Stimulated activated CD8-positive, alpha-beta memory T cell treated with anti-CD3 and anti-CD28 coated beads, Interleukin-4, amount 100 ng/mL, for 1 hour (primary cell): ENCODE measurements at places on chromosomes 1 and 21.

DNA sequence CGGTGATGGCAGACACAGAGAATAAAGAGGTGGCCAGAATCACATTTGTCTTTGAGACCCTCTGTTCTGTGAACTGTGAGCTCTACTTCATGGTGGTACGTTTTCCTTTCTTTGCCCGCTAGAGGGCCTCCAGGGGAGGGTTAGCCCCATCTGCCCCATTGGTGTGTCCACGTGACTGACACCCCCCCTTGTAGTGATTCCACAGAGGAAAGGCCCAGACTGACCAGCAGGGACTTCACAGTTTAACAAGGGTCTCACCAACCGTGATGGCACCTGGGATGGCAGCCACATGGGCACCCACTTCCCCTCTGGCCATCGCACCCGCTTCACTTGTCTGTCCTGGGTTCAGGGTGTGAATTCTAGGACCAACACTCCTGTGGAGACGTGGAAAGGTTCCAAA is 22.3 kb upstream of the SARS1 start:
- no peak for DNase-seq

DNA sequence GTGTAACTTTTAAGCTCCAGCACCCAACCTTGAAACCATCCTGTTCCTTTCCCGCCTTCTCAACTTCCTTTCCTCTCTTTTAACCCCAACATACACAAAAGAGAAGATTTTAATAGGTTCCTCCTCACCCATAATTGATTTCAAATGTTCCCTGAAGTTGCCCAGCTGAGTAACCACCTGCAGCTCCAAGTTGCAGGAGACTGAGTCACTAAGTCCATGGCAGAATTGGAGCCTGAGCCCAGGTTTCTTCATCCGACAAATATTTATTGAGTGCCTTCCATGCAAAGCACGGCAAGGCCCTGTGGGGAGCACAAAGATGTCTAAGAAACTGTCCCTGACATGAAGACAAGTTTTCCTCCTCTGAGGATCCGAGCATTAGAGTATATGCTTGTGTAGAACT is 97.7 kb downstream of the PAPPA2 start:
- DNase-seq, result no peak

- no peak for DNase-seq
Measured at GRCh38 chr1:110091381-110091780, 20.9 kb upstream of the UBL4B start.

DNA sequence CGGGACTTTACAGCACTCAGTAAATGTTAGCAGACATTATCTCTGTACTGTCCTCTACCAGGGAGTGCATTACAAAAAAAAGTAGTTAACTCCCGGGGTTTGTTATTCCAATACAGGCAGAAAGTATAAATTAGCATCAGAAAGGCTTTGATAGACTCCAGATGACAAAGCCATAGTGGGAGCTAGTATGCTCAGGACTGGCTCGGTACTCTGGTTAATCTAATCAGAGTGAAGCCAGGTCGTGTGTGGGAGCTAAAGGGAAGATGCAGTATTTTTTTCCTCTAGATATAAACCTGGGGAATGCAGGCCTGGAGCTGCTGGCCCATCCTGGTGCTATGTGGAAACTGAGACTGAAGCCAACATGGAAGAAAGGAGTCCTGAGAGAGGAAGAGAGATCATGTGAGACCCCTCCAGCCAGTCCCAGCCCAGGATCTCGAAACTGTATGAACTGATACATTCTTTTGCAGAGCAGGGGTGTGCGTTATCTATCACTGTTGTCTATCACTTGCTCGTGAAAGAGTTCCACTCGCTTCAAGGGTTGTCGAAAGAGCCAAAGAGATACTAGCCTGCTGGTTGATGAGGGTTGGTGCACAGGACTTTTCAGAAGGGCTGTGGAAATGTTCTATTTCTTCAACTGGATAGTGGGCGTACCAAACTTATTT is 125.8 kb downstream of the PLPP3 start:
- DNase-seq, result no peak

- no peak for DNase-seq
Measured at GRCh38 chr1:201666645-201667044, 127.7 kb downstream of the NAV1 start.

DNA sequence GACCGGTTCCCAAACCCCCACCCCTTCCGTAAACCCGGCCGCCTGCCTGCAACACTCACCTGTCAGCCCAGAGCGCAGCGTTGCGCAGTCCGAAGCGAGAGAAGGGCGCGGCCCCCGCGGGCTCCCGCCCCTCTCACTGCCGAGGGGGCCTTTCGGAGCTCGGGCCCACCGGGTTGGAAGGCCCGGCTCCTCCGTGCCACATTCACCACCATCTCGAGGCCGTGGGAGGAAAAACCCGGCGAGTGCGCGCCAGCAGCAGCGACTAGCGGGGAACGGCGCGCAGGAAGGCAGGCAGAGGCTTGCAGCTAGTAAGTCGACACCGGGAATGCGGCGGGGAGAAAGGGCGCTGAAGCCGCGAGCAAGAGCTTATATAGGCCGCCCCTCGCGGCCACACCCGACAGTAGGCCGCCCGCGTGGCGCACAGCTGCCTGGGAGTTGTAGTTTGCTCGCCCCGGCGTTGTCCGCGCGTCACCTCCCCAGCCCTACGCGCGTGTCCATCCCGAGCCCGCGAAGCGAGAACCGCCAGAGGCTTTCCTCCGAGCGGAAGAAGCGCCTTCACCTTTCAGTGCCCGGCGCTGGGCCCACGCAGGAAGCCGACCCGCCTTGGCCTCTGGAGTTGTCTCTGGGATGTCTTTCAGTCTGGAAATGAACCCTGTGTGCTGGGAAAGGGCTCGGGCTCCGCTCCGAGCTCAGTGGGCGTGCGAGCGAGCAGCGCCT is 10.4 kb upstream of the RAB42 start:
- DNase-seq, result peak; percentile 85

- DNase-seq, result no peak
Measured at GRCh38 chr1:9529190-9529589, 10.1 kb upstream of the SLC25A33 start.

GRCh38 chr1:1990222-1990621 is 13.4 kb downstream of the CFAP74 start:
- no peak for DNase-seq

GRCh38 chr1:53145942-53146708 is 3.7 kb upstream of the SLC1A7 start:
- no peak for DNase-seq

GRCh38 chr1:199590708-199591107 is 436.8 kb upstream of the NR5A2 start:
- DNase-seq, result no peak

DNA sequence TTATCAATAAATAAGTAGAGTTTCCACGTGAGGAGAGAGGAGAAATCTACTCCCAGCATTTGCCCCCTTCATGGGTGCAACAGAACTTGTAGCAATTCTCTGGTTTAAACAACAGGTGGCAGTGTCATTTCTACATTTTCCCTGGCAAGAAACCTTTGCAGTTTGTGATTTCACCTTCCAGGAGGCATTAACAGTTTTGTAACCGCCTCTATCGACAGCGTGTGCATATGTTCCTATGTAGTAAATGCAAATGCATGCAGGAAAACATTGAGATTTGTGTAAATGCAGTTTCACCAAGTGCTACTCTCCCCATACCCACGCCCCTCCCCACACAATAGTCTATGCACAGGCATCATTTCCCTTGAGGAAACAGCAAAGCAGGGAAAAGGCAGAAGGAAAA is 494.7 kb downstream of the SMYD3 start:
- DNase-seq, result no peak

GRCh38 chr1:148318904-148319242 is 164.2 kb downstream of the PPIAL4G start:
- no peak for DNase-seq

- no peak for DNase-seq
Measured at GRCh38 chr1:65688848-65689247, 103.8 kb upstream of the PDE4B start.

DNA sequence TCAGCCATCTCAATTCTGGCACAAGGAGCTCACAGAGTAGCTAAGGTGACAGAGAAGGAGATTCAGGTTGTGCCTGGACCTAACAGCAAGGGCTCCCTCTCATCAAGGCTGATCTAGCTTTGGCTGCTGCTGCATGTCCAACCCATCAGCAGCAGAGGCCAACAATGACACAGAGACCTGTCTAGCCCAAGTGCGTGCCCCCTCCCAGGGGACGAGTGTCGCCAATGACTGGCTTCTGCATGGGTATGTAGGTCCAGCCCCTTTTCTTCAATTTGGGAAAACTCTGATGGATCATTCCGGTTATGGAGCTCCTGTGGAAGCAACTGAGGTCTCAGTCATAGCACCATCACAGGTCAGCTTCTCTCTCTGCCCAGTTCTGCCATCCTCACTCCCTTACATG is 83.3 kb downstream of the KCNJ15 start:
- no peak for DNase-seq
